ENCODE measurements at places on chromosomes 2 and 18.

DNA sequence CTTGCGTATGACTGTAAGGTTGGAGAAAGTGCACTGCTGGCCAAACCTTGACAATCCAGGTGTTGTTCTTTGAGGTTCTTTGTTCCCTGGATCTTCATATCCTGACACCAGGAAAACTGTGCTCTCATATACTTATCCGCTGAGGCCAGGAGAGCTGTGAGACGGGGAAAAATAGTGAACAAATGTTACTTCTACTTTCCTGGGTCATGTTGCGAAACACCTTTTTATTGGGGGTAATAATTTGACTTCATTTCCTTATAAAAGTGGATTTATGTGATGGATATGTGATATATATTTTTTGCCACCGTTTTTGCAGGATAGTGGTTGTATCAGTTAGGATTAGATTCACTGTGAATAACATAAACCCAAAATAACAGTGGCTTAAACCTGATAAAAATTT lies 336.1 kb downstream of the OSR1 start:
- DNase-seq: no peak

DNA sequence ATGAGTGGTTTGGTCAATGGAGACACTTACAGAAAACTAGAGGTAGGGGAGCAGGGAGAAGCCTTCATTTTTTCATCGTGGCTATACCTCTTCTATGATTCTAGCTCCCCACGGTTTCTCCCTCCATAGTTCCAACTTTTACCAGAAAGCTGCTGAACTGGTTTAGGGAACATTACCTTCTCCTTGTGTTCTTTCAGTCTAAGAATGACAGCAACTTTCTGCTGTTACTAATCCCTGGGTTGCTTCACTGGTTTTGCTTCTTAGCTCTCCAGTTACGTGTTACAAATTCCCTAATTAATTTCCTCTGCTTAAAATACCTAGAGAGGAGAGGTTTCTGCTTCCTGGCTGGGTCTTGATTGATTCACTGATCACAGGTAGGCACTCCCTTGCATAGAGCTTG lies 499.9 kb downstream of the SLC4A3 start:
- no peak for DNase-seq

- DNase-seq: no peak
Observed at GRCh38 chr2:185811580-185811979, 73.0 kb downstream of the FSIP2 start.

GRCh38 chr18:45619062-45619825 lies 4.0 kb downstream of the SLC14A2 start:
- DNase-seq: no peak

DNA sequence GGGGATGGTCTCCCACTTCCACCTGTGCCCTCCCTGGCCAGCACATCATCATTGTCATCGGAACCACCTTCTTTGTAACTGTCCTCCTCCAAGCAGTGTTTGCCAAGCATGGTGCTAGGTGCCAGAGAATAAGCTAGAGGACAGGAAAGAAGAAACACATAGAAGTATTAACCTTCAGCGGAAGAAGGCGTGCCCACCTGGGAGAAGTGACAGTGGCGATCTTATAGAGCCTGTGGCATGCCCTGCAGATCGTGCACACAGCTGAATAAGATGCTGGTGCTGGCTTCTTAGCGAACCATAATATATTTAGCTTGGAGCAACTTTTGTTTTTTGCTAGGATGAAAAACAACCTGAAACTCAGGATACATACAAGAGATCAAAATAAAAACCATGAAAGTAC lies 148.0 kb downstream of the FAM210A start:
- DNase-seq: no peak

Measured in CD4-positive, alpha-beta T cell treated with Interleukin-4 for 4 hours (primary cell).